ENCODE measurements at places on chromosomes 3 and 15.

DNA sequence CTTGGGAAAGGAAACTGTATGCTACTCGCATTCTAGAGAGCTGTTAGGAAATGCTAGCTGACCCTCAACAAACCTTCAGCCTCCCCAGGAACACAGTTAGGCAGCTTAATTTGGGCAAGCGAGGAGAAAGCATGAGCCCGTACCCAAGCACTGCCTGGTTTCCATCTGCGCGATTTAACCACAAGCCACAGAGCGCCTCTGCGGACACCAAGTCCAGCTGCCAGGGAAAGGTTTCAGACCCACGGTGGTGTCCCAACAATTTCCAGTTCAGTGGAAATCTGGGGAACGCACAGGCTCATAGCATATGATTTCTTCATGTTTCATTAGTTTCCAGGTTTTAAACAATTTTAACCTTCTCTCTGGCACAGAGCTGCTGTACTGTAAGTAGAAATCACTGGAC is 617.6 kb downstream of the FHIT start:
- DNase-seq, result no peak

DNA sequence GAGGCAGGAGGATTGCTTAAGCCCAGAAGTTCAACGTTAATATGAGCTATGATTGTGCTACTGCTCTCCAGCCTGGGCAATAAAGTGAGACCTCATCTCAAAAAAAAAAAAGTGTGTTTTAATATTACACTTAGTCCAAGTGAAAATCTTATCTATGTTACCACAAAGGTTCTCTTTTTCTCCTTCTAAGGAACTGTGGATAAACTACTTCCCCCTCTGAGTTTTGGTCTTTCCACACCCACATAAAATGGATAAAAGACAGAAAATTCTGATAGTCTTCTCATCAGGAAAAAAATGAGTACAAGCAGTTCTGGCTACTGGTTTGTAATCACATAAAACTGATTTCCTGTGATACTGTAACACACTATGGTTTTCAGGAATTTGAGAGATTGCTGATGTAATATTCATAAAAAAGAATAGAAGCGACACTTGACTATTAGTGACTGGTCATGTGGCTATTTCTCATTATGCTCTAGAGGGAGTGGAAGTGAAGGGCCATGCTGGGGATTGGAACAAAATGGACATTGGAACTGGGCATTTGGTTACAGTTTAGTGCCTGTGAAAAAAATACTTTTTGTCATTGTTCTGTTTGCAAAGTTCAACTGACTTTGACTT is 68.2 kb downstream of the RYR3 start:
- no peak for DNase-seq

DNA sequence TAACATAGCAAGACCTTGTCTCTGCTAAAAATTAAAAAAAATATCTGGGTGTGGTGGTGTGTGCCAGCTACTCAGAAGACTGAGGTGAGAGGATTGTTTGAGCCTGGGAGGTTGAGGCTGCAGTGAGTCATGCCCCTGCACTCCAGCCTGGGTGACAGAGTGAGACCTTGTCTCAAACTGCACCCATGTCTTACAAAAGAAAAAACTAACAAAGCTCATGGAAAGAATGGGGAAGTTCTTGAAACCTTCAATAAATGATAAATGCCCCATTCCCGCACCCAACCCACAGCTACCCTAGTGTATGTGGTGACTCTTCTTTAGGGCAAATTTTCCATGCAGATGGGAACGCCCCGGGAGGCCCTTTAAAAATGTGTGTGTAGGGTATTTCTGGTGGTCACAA is 28.3 kb downstream of the RPLP1 start:
- no peak for DNase-seq

GRCh38 chr15:86872782-86873181 is 793.1 kb downstream of the AGBL1 start:
- DNase-seq, result no peak

DNA sequence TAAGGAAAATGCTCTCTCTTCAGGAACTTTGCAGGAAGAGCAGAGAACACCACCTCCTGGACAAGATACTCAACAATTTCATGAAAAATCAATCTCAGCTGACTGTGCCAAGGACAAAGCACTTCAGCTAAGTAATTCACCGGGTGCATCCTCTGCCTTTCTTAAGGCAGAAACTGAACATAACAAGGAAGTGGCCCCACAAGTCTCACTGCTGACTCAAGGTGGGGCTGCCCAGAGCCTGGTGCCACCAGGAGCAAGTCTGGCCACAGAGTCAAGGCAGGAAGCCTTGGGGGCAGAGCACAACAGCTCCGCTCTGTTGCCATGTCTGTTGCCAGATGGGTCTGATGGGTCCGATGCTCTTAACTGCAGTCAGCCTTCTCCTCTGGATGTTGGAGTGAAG is 200.5 kb downstream of the AKAP13 start:
- DNase-seq, result peak; percentile 37

DNA sequence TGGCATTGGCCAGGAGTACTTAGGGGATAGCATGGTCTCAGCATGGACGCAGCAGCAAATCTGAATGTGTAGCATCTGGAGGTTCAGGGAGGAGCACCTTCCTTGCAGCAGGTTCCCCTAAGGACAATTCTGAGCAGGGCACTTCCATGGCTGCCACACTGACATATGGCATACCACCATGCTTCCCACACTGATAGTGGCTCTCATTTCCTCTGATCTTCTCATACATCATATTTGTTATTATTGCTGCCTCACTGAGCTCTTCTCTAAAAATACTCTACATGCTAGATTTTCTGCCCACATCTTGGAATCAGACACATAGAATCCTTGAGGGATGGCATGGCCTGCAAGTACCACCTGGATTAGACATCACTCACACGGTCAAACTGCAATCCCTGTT is 7.3 kb upstream of the MNS1 start:
- no peak for DNase-seq

DNA sequence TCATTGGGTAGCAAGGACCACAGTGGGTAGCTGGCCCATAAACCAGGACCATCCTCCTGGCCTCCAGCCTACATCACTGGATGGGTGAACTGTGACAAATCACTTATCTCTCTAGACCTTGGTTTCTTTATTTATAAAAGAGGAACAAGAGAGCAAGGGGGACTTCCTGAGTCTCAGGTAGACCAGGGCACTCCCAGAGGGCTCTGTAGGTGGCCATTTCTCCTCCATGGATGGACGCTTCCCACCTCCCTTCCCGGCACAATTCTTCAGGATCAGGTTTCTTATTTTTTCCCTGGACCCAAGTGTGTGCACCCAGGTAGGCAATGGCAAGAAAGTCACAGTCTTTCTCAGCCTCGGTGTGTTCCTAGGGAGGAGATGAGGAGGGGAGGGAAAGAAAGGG is 41.4 kb upstream of the SPATA12 start:
- no peak for DNase-seq

- no peak for DNase-seq
These were observed 211.5 kb downstream of the NFKBIZ start for GRCh38 chr3:102060814-102061213.

Measured in choroid plexus epithelial cell (primary cell).